Renal cortical epithelial cell (primary cell): ENCODE measurements at places on chromosomes 6 and 20.

DNA sequence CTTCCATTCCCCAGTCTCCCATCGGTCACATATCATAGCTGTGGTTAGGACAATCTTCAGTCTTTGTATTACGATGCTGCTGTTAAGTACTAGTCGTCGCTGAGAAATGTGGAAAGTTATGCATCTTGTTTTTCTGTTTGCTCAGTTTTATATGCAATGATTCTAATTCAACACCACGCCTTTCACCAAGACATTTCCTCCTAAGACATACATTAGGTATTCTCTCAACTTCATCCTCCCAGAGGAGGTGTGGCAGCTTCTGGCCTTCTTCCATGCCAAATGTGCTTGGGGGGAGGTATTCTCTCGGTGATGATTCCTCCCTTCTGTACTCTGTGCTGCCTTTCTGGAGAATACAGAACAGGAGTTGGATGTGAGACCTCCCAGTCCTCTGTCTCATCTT, 66.1 kb downstream of the B4GALT5 start:
- DNase-seq, result no peak

DNA sequence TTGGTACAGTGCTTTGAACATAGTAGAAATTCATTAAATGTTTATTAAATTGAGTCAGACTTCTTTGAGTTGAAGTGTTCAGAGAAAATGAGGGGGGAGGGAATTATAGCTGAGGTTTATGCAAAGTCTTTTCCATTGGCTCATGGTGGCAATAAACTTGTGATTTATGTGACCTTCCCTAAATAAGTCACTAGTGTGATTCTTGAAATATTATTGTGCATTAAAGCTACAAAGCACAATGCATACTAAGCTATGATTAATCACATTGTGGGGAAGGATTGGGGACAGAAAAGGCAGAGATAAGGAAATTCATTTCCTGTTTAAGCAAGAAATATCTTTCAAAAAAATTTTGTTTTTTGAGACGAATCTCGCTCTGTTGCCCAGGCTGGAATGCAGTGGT, 877.5 kb downstream of the TFAP2A start:
- DNase-seq, result peak; percentile 51

GRCh38 chr6:10300071-10300470, 114.8 kb downstream of the TFAP2A start:
- peak; percentile 89 for DNase-seq

- DNase-seq, result peak; percentile 51
Measured at GRCh38 chr6:144809120-144809519, 524.0 kb downstream of the UTRN start.

DNA sequence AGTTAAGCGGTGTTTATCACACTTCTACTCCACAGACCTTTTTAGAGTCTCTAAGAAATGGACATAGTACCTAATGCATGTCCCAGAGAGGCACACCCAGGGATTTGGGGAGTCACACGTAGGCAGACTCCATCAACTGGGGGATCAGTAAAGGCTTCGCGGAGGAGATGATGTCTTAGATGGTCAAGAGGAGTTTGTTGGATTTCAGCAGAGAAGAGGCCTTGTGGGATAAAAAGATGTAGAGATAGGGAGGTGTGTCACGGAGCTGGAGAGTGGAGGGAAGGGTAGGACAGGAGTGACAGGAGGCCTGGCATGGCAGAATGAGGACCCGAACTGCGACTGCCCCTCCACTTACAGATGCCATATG, 9.1 kb downstream of the DYNLRB1 start:
- no peak for DNase-seq
